ENCODE measurements at places on chromosomes 5 and 9.

DNA sequence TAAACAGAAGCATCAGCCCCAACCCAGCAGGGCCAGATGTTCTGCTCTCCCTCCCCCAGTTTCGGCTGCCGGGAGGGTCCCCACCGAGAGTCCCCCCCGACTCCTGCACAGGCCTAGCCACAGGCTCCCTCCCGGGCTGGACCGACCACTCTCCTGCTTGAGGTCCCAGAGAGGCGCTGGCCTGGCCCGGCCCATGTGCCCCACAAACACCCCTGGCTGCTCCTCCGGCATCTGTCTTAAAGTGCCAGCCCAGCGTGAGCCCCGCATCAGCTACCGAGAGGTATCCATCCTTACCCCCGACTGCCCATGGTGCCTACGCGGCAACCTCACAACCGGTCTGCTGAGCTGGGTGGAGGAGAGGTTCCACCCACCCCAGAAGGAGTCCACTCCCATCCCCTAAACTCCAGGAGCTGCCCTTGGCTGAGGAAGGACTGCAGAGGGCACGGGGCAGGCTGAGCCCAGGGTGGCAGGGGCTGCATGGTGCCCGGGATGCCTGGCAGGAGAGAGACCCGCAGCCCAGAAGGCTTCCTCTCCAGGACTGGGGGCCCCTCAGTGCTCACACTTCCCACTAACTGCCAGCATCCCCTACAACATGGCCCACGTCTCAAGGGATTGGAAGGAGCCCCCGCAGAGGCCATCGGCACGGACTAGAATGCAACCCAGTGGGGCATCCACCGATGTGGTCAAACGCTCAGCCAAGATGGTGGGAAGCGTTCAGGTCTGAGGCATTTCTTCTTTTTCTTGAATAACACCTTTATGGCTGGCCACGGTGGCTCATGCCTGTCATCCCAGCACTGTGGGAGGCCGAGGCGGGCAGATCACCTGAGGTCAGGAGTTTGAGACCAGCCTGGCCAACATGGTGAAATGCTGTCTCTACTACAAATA lies 15.6 kb upstream of the EGFL7 start:
- no peak for DNase-seq

DNA sequence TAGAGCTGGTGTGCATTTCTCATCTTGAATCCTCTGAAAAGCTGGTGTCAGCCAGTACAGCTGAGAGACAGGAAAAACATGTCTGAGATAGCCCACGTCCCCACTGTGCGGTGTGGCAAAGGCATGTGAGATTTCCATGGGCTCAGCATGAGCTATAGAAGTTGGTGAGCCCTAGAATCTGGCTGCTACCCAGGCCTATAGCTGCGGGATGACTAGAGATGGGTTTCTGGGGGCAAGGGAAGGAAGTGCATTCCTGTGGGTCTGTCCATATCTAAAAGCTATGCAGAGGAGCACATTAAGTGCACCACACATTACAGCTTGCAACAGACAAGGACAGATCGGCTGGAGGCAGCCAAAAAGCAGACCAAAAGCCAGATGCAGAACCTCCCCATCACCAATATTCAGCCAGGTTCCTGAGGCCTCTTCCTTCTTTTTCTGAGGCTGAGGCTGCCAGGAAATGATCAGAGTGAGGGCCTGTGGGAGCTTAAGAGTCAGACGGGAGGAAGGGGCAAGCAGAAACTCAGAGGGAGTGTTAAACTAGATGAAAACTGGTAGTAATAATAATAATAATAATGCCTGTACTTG lies 55.8 kb upstream of the RANBP3L start:
- no peak for DNase-seq

- peak; percentile 32 for DNase-seq
Measured at GRCh38 chr5:74357827-74358226, 282.7 kb downstream of the ENC1 start.

GRCh38 chr5:55829956-55830355 lies 21.2 kb upstream of the IL31RA start:
- DNase-seq: no peak

GRCh38 chr5:143898381-143898780 lies 86.4 kb downstream of the HMHB1 start:
- no peak for DNase-seq

DNA sequence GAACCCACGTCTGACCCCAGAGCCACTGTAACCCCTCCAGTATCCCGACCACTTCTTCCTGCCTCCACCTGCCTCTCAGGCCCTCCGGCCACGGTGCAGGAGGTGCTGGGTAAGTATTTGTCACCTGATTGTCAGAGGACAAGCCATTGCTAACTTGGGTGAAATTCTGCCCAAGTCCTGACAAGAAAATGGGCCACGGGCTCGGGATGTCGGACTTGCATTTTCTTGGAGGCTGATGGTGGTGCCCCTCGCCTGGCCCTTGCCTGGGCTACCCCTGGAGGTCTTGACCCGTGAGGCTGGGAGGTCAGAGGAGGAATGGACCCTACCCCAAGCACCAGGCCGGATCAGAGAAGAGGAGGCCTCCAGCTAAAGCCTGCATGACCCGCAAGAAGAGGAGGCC lies 149.7 kb upstream of the COL5A1 start:
- DNase-seq: no peak

GRCh38 chr5:55902696-55903095 lies 51.5 kb downstream of the IL31RA start:
- no peak for DNase-seq

GRCh38 chr5:80619086-80619485 lies 35.4 kb upstream of the MSH3 start:
- DNase-seq: no peak

- no peak for DNase-seq
Measured at GRCh38 chr5:170488570-170488969, 15.2 kb upstream of the KCNIP1 start.

GRCh38 chr5:17132444-17133083 lies 84.9 kb upstream of the BASP1 start:
- peak; percentile 7 for DNase-seq

GRCh38 chr9:97705354-97705950 lies 8.3 kb upstream of the XPA start:
- DNase-seq: no peak

GRCh38 chr9:73146111-73146815 lies 5.4 kb upstream of the ANXA1 start:
- no peak for DNase-seq

DNA sequence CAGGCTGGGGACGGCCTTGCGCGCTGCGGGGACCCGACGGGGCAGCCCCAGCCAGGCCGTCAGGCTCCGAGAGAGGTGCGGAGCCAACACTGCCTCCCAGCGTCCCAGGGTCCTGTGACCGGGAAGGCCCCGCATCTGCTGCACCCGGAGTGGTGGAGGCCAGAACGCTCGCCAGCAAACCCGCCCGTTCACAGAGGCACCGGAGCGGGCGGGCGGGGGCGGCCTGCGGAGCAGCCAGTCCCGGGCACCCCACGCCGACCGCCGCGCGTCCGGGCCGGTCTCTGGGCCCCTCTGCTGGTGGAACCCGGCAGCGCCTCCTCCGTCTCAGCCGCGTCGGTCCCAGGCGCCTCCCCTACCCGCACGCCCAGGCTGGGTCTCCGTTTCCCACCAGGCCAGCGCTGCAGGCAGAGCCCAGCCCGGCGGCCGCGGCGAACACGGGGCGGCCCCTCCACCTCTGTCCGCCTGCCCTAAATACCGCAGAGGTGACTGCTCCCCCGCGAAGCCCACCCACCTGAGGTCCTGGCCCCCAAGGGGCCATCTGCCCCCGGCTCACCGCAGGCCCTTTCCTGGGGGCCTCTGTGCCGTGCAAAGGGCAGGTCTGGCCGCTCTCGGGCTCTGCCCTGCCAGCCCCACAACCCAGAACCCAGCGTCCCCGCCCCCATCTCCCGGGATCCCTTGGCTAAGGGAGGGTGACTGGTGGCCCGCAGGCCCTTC lies 15.9 kb downstream of the EXD3 start:
- peak; percentile 8 for DNase-seq

DNA sequence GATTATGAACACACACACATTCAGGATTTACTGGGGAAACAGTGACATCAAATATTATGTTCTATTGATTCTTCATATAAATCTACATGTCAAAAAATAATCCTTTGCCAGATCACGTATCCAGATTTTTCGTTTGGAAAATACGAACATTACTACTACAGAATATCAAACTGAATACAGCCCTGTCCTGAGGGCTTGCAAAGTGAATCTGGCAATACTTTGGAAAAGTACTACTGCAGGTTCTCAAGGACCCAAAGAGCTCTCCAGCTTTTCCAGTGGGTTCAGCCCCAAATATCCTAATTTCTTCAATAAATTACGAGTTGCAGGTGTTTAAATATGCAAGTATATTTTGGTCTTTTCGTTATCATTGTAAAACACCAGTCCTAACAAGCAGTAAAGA lies 411 bp upstream of the NDUFS4 start:
- no peak for DNase-seq

DNA sequence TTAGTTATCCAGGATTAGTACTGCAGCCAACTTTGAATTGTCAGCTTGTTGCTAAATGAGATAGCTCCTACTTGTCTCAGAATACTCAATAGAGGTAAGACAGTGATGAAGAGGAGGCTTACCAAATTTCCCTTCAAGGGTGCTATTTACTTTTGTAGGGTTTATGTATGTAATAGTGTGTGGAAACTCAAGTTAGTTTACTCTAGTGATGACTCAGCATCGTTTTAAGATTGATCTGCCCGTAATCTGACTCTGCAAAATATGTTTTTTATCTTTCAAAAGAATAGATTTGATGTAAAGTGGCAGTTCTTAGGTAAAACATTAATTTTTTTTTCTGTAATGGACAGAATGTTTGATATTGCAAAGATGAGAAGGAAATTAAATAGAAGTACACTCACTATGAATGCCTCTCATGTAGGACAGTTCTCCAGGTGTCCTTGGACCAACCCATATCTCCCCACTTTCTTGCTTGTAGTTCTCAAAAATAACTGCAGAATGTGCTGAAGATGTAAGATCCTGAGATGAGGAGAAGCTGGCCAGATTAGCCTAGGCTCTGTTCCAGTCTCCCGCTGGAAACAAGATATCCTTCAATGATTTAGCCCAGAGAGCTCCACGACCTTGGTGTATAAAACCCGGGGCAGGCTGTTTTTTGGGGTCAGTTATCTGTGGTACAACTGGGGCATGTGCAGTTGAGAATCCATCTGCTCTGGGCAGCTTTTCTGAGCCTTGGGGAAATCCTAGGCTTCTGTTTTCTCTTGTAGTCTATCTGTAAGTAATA lies 24.4 kb upstream of the MROH2B start:
- no peak for DNase-seq

GRCh38 chr5:113510836-113511451 lies 2.5 kb upstream of the YTHDC2 start:
- no peak for DNase-seq

DNA sequence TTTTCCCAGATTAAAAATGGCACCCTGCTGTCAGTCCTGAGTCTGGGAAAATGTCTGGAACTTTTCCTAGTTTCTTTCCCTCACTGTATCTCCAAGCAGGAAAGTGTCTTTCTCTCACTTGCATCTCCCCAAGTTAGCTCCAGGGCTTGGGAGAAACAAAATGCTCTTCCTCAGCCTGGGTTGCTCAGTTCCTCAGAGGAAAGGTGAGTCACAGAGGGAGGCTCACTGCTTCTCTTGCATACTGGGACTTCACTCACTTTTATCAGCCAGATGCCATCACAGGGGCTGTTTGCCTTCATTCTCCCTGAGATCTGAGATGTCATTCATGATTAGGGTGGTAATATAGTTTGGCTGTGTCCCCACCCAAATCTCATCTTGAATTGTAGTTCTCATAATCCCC lies 519.9 kb downstream of the SEMA5A start:
- DNase-seq: no peak

All from NCI-H774 (cell line).